H7 (cell line): ENCODE measurements at places on chromosomes 12 and 14.
A peak's percentile ranks its signal among the peaks of the same experiment; 100 is the strongest.

DNA sequence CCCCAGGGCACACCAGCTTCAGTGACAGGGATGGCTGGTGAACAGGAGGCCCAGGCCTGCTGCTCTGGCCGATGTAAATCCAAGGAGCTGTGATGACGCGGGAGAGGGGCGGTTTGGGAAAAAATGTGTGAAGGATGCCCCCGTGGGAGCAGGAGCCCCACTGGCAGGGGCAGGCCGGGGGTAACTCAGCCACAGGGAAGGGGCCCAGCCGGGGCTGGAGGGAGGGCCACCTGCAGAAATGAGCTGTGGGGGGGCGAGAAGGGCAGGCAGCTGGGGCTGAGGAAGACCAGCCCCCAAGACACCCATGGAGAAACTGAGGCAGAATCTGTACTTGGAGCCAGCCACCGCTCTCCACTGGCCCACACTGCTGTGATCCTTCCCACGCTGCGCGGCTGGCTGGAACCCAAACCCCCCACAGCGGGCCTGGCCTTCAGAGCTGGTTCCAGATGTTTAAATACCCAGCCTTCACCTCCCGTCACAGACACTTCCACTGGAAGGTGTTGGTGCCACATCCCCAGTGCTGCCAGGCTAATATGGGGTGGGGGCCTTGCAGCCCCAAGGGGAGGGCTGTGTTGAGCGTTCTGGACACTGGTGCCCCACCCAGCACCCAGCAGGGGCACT, 28.5 kb upstream of the ANKRD9 start:
- DNase-seq = peak; percentile 40

GRCh38 chr12:62291864-62292760, 31.9 kb downstream of the USP15 start:
- no peak for DNase-seq

GRCh38 chr12:130460611-130461446, 123.1 kb downstream of the PIWIL1 start:
- DNase-seq = no peak

DNA sequence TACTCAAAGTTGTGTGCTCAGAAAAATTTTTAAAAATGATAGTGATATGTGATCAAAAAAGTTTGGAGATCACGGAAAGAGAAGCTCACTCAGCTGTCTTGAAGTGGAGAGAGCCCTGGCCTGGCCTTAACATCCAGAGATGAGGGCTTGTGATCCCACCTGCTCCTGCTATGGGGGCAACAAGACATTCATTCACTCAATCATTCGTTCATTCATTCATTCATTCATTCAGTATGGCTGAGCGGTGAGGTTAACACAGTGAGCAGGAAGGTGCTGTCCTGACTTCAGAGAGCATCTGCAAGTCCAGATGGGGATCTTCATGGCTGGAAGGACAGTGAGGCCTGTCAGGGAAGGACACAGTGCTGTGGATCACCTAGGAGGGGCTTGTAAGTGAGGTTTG, 112.3 kb downstream of the SLC25A47 start:
- no peak for DNase-seq

GRCh38 chr12:85659754-85660530, 176.3 kb downstream of the RASSF9 start:
- no peak for DNase-seq

DNA sequence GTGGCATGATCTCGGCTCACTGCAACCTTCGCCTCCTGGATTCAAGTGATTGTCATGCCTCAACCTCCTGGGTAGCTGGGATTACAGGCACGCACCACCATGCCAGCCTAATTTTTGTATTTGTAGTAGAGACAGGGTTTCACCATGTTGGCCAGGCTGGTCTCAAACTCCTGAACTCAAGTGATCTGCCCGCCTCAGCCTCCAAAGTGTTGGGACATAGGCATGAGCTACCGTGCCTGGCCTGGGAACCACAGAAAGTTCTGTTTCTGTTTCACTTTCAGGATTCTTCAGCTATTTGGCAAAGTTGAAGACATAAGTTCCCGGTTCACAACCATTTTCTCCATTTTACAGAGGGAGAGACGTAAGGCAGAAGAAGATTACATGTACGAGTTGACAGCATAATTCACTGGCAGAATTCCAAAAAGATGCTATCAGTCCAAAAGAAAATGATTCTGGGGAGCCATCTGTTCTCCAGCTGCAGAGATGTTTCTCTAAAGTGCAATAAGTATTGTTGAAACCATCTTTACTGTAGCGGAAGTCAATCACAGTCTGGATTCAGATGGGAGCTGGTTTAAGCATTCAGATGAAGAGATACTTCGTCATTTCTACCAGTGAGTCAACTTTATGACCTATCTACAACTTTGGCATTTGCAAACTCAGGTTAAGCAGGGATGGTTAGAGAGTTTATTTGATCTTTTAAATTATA, 8.1 kb upstream of the RNF34 start:
- no peak for DNase-seq
